Inflammatory macrophage (primary cell): ENCODE measurements at places on chromosomes 13 and 19.
A peak's percentile ranks its signal among the peaks of the same experiment; 100 is the strongest.

DNA sequence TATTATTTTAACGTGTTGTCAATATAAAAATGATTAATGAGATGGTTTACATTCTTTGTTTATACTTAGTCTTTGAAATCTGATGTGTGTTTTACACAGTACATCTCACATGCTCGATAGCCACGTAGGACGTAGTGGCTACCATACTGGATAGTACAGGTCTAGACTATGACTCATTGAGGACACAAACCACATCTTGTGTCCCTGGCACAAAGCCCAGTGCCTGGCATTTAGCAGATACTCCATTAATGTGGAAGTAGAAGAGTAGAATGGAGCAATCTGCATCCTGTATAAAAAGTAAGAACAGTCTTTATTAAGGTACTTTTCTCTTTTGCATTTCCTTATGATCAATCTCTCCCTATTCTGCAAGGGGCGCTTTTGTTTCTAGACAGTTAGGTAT is 49.0 kb upstream of the FRY start:
- peak; percentile 96 for DNase-seq

GRCh38 chr19:39270036-39270871 is 2.1 kb downstream of the IFNL2 start:
- DNase-seq = no peak

- DNase-seq = no peak
Measured at GRCh38 chr19:38696729-38697055, 47.6 kb downstream of the CAPN12 start.

DNA sequence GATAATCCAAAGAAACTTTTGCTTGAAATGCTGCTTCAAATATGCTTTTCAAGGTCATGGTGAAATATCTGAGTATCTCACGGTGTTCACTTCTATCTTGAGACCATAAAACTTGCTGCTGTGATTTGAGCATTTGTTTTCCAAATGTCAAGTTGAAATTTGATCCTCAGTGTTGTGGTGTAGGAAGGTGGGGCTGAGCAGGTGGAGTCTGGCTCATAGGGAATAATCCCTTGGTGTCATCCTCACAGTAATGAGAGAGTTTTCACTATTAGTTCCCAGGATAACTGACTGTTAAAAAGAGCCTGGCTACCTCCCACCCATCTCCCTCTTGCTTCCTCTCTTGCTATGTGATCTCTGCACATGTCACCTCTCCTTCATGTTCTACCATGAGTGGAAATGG is 858.0 kb upstream of the SLITRK5 start:
- no peak for DNase-seq

DNA sequence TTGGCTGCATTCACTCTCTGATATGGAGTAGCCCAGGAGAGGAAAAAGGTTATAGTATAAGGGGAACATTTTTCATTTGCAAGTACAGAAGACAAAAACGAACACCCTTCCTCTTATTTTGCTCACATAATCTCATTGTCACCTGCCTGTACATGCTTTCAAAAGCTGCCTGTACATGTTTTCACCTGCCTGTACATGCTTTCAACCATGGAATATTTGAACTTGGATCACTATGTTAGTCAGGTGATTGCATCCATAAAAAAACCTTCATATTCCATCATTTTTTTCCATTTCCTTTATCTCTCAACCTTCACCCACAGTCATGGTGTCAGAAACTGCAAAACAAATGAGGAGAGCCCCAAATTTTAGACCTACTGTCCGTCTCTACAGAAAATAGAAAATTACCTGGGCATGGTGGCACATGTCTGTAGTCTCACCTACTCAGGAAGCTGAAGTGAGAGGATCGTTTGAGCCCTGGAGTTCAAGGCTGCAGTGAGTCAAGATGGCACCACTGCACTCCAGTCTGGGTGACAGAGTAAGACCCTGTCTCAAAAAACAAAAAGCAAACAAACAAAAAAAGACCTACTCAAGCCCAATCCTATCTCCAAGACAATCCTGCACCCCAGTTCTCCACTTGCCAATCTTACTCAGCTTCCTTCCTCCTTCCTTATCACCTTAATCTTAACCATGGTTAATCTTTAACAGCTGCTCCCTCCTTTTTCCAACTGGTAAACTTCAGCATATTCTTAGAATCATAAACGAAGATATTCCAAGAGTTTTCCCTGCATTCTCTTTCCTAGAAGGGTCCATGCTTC is 11.6 kb downstream of the IGFL2 start:
- no peak for DNase-seq

GRCh38 chr13:57595775-57596174 is 35.8 kb upstream of the PCDH17 start:
- no peak for DNase-seq

GRCh38 chr19:12834566-12834943 is at the start of gene RTBDN:
Gene RTBDN (minus strand): TSS chr19:12834579. CDS start chr19:12829979, 4,600 bp downstream.
- no peak for DNase-seq

GRCh38 chr13:44523146-44524015 is 52.7 kb downstream of the TSC22D1 start:
- DNase-seq = peak; percentile 38

GRCh38 chr19:18499055-18499775 is 22.7 kb downstream of the ELL start:
- DNase-seq = peak; percentile 46

- DNase-seq = no peak
Measured at GRCh38 chr13:78238911-78239310, 320.3 kb upstream of the EDNRB start.

- peak; percentile 38 for DNase-seq
Measured at GRCh38 chr13:47484548-47484947, 516.5 kb downstream of the SUCLA2 start.

GRCh38 chr13:95822303-95822702 is 145.4 kb downstream of the DNAJC3 start:
- no peak for DNase-seq
